ENCODE measurements at places on chromosomes 4 and X.

DNA sequence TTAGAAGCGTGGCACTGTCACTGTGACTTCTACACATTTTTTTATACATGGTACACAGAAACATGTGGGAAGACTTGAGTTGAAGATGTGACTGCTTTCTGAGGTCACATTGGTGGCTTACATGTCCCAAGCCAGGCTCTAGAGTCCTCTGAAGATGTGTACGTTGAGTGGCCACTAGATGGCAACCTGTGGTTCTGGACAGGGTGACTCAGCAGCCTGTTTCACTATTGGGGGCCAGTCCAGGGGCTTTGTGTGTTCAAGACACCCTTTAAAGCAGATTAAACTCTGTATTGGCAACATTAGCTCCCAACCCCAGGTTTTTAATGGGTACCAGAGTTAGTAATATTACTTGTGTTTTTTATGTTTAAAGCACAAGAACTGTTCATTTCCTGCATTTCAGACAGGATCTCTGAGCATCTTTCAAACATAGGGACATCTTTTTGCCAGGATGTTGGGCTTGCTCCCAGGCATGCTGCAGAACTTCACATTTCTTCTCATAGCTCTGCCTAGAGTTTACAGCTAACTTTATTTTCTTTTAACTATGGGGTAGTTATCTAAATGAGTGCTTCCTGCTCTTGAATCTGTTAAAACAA, 53.0 kb downstream of the DCUN1D4 start:
- peak; percentile 74 for DNase-seq

GRCh38 chr4:35447474-35447873, 796.8 kb downstream of the ARAP2 start:
- DNase-seq = no peak

DNA sequence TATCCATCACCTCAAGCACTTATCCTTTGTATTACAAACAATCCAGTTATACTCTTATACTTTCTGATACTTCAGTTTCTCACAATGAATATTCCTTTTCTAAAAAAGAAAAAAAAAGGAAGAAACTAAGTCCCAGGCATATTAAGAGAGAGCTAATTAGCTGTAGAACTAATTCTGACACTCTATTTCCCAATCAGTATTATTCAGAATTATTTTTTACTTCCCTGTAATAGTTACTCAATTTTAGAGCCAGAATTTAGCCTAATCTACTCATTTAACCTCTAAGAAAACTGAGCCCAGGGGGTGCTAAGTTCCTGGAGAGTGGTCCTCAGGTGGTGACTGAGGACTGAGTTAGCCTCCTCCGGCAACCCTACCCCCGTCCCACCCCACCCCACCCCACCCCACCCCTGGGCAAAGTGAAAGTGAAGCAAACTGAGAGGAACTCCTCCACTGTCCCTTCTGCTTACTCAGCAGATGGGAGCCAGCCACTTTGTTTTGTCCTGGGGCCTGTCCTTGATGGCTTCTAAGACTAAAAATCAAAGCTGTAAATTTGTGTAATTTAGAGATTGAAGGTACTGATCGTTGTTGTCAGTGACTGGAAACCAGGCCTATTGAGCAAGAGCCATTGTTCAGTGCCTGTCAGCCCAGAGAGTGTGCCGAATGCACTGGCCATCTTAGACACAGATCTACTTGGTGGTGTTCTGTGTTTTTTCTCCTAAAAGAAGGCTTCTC, 162.1 kb downstream of the CBR4 start:
- DNase-seq = no peak

DNA sequence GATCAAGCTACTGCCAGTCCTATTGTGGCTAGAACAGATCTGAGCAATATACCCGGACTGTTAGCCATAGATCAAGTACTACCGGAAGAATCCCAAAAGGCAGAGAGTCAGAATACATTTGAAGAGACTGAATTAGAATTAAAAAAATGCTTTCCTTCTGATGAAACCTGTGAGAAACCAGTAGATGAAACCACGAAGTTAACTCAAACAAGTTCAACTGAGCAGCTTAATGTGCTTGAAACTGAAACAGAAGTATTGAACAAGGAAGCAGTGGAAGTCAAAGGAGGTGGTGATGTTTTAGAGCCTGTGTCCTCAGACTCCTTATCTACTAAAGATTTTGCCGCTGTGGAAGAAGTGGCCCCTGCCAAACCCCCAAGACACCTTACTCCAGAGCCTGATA, 46.8 kb downstream of the WDR44 start:
- peak; percentile 1 for DNase-seq

- DNase-seq = no peak
Measured at GRCh38 chr4:110124711-110125110, 73.7 kb downstream of the ELOVL6 start.

DNA sequence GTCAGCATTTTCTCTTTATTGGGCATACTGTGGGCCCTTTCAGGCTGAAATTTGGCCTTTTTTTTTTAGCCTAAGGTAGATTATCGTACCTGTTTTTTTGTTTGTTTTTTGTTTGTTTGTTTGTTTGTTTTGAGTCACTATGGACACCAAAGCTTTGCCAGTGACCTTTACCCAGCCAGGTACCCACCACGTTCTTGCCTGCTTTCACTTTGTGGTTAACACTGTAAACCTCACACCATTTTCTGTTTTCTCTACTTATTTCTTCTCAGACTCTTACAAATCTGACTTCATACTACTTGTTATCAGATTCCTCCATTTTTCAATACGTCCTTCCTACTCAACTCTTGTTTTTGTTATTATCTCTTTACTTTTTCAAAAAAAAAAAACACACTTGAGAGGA, 81.5 kb downstream of the ZNF674 start:
- no peak for DNase-seq

DNA sequence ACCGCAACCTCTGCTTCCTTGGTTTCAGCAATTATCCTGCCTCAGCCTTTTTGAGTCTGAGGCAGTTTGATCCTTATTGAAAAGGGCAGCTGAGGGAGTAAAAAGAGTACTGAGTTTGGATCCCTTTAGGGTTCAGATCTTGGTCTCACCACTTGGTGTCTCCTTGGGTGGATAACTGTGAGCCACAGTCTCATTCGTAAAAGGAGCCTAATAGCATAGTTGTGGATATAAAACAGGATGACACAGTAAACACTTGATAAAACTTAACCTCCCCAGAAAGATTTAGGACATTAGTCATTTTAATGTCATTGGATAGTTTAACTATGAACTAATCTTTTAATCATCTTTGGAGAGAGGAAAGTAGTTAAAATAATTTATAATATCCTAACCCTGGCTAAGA, 173.0 kb downstream of the ANK2 start:
- DNase-seq = peak; percentile 82

DNA sequence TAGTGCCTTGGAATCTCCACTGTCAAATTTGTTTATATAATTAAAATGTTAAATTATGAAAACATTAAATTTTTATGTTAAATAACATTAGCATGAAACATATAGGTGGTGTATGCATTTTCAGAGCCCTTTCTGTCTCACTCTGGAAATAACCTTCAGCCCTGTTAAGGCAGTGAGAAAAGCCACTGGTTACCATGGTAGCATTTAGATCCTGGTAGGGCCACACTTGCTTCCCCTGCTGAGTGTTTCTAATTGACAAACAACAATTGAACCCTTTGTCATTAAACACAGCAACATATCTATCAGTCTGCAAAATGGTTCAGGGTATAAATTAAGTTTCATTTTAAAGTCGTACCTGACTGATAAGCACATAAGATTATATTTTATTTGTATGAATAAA, 63.5 kb downstream of the PDK3 start:
- no peak for DNase-seq

DNA sequence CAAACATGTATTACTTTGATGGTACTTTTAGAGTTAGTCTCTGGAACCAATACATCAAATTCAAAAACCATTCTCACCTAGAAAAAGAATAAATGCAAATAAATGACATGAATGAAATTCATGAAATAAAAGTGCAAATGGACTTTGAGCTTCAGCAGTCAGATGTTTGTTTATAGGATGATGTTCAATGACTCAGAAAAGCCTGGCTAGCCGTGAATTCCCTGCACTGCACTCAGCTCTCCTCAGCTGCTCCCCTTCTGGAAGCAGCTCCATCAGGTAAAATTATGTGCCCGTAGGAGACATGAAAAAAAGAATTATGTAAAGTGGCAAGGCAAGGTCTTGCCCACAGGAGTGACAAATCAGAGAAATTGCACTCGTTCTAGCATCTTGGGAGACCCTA, 390.6 kb downstream of the GPM6A start:
- peak; percentile 75 for DNase-seq

DNA sequence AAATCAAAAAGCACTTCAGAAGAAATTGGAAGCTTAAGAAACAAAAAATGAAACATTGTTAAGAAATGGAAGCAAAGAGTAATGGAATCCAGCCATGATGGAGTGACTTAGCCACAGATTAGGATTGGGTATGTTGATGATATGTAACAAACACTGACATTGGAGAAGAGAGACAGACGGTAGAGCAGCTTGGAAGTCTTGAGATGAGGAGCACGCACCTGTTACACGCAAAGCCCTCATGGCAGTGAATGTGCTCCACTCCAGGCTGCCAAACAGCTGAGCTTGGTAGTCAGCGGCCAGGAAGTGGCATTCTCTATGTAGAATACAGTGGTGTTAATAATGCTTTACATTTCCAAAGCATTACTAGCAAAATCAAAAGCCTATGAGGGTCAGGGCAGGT, 56.9 kb upstream of the GPRIN3 start:
- DNase-seq = no peak

DNA sequence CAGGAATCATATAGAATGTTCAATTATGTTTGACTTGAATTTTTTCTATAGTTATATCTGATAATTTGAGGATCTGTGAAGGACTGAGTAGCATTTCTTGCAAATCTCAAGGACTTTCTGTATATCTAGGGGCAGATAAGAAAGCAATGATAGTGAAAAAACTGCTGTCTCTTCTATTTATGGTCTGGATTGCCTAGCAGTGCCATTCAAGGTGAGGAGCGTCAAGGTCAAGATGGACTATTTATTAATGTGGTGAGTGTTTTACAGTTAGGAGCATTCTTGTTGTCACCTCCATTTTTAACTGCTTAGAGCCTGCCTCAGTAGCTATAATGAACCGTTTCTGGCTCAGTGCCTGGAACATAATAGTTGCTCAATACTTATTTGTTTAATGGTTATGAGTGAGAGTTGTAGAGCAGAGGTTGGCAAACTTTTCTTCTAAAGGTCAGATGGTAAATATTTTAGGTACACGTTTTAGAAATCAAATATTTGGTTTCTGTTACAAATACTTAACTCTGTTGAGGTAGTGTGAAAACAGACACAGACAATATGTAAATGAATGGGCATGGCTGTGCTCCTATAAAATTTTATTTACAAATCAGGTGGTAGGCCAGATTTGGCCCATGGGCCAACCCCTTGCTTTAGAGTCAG, 523.2 kb upstream of the IGFBP7 start:
- DNase-seq = no peak

- peak; percentile 38 for DNase-seq
Measured at GRCh38 chrX:123833387-123833786, 26.5 kb upstream of the XIAP start.

DNA sequence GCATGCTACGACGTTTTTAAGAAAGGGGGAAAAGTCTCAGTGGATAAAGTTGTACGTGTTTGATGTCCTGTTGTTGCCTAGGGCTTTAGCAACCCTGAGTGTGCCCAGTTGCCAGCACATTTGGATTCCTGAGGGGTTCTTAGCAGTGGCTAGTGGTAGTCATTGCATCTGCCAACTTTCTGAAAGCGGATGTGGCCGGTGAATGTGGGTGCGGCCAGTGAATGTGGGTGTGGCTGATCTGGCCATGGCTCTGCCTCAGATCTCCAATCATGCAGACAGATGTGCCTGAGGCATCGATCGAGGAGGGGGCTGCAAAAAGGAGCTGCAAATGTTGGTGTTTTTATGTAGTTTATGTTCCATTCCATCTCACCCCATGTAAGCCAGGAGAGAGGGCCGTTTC, 41.5 kb upstream of the FAT1 start:
- no peak for DNase-seq

GRCh38 chr4:180799798-180800197, 1443.4 kb upstream of the TENM3 start:
- DNase-seq = no peak

GRCh38 chr4:56665781-56666180, 15.3 kb downstream of the HOPX start:
- DNase-seq = no peak

DNA sequence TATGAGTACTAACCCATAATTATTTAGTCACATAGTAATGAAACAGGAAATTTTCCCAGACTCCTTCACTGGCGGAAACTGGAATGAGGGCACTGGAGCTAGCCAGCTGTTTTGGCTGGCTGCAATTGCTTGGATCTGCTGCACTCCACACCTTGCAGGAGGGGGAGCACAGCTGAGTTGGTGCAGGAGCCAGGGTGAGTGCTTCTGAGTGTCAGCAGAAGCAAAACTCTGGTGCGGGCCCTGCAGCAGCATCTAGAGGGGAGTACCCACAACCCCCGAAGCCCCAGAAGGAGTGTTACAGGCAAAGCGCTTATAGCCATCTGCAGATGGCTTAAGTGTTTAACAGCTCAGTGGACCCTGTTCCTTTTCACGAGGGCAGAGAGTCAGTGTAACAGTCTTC, 96.1 kb downstream of the RPA4 start:
- DNase-seq = no peak

GRCh38 chr4:24434241-24434640, 150.1 kb downstream of the DHX15 start:
- no peak for DNase-seq

GRCh38 chrX:23501974-23502373, 165.3 kb upstream of the PRDX4 start:
- DNase-seq = no peak

DNA sequence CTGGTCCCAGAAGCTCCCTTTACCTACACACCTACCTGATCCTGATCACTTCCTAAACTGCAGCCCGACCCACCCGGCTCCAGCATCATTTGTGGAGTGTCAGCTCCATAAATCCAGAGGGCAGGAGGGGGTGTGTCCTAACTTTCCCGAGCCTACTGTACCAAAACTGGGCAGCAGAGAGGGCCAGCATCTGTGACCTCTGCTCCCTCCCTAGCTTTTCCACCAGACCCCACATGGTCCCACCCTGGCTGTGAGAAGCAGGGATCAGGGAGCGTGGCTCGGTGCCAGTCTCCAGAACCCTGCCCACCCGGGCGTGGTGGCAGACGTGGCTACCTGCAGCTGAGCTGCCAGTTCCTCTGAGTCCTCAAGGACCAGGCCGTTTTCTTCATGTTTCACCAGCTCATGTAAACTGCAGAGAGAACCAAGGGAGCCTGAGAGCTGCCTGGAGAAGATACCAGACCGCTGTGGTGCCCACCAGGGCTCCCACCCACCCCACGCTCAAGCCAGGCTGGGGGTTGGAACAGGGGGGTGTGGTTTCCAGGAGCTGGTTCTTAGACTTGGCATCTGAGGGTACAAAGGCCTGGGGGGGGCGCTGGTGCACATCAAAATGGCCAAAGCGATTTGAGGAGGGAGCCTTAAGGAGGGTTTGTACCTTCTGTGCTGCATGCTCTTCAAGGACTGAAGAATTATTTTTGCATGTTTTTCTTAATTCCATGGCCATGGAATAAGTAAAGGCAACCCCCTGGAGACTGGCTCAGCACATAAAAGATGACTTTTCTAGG, 76.7 kb upstream of the DRD5 start:
- no peak for DNase-seq

DNA sequence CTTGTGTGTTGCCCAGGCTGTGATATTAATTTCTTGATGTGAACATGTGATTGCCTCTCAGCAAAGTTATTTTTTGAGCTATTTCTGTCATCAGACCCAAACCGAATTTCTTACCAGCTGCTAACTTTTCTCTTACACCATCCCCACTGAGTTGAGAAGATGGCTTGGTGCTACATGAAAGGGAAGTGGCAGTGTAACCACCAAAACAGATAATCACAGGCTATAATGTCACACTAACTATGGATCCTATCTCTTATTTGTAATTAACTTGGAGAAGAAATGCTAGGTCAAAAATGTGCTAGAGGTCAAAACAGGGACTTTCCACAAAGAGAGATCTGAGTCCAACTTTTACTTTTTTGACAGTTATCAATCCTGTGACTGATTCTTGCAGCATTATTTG, 43.8 kb downstream of the ELOVL6 start:
- no peak for DNase-seq

All from fibroblast of skin of back (primary cell).